CD4-positive, alpha-beta T cell treated with Interleukin-10 for 1 hour (primary cell): ENCODE measurements at places on chromosomes 5 and 9.
A peak's percentile ranks its signal among the peaks of the same experiment; 100 is the strongest.

DNA sequence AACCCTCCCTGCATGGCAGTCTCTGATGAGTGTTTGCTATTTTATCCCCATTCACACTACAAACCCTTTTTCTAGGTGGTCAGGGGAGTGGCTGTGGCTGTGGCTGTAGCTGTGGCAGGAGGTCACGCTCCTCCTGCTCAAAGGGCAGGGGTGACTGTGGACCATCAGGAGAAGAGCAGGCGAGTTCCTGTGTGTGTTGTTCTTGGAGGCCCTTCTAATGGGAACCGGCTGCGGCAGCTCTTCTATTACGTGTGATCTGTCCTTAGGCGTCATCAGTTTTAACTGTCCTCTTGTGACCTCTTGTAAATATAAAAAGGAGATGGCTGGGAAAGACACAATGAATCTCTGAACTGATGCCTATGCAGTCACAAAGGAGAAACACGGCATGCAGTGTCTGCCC is 65.1 kb downstream of the ANKH start:
- no peak for DNase-seq

GRCh38 chr5:157283434-157283833 is 17.5 kb downstream of the CYFIP2 start:
- peak; percentile 39 for DNase-seq

DNA sequence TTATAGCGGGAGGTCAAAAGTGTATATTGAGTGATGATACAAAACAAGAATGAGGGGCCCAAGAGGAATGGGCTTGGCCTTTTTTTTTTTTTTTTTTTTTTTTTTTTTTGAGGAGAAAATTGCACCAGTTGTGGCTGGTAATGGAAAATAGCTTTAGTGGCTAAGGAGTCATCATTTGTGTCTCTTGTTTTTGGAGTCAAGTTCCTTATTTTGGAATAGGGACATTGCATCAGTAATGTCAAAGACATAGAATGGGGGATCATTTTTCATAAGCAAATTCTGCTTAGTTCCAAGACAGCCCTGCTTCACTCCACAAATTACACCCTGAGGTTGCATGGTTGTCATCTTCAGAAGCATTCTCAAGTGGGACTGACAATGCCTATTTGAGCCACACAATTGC is 137.4 kb downstream of the STK32A start:
- DNase-seq, result no peak

- no peak for DNase-seq
Measured at GRCh38 chr5:116930616-116931015, 356.0 kb upstream of the SEMA6A start.

DNA sequence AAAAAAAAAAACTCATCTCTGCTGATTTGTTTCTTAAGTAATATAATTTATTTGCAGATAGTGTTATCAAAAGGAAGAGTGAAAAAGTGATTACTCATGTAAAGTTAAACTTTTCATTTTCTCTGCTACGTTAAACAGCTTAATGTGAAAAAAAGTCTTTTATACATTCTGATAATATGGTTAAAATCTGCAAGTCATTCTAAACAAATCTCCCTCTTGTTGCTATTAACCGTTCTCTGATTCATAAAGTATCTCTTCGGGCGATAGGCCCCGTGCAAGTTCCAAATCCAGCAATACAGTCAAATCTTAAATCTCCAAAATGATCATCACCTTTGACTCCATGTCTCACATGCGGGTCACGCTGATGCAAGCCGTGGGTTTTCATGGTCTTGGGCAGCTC is 732.0 kb downstream of the TAF11L14 start:
- no peak for DNase-seq

- DNase-seq, result no peak
Measured at GRCh38 chr9:2261421-2262103, 246.4 kb downstream of the SMARCA2 start.

GRCh38 chr9:135530146-135530545 is 8.9 kb downstream of the LCN1 start:
- DNase-seq, result no peak

- no peak for DNase-seq
Measured at GRCh38 chr5:153159616-153160015, 330.9 kb upstream of the GRIA1 start.

- DNase-seq, result no peak
Measured at GRCh38 chr9:18314316-18314715, 159.6 kb upstream of the ADAMTSL1 start.

DNA sequence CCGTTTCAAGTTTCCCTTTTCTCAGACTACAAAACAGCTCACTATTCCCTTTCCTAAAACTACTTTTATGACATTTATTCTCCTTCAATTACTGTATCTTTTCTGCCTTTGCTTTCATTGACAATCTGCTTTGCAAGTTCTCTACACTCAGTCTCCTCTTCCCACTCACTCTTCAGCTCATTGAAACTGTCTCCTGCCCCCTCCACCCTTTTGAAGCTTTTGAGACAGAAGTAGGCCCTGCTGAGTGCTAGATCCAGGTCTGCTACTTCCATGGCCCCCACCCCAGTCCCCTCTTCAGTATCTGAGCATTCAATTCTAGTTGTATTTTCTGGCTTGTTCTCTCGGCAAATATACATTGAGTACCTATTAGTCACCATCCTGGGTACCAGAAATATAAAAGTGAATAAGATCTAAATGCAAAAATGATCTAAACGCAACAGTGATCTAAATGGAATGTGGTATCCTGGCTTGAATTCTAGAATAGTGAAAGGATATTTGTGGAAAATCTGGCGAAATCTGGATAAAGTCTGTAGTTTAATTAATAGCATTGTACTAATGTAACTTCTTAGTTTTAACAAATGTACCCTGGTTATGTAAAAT is 58.4 kb downstream of the OR2K2 start:
- DNase-seq, result no peak

DNA sequence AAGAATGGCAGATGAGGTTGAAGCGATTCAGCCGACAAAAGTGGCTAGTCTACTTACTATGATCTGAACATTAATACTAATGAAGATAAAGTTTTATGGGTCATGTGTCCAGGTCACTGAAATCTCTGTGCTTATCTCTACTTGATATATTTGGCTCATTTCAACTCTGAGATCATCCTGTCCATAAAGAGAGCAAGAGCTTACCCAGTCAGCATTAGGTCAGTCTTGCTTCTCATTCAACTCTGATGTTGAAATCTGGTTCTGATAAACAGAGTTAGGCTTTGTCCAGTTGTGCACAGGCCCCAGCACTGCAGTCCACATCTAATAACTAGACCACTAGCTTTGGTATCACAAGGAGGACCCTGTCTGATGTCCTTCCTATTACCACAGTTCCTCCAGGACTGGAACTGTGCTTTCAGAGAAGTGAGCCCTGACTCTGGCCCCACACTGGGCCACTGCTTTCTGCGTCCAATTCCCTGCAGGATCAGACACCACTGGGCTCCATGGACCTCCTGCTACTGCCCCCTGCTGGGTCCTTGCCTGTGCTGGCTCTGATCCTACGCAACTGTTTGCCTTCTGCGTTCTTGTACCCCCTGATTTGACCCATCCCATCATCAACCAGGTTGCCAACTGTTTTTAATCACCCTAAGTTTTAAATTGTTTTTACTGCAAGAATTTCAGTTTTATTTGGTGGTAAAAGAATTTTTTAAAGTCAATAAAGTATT is 23.7 kb upstream of the FAM120A start:
- DNase-seq, result no peak

DNA sequence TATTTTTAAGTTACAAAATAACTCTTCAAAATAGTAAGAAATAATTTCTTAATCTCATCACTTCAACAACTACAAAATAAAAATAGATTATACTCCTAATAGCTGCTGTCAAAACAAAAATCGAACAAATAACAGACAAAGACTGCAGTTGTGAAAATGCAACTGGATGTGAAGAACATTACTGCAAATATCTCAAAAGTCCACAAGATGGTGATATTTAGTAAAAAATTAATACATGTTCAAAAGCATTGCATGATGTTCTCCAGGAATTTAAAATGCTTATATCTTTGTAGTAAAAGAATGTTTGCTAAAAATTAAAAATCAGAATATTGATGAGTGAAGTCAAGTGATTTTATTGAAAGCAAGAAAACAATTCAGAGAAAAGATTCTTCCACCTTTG is 66.2 kb downstream of the MPDZ start:
- DNase-seq, result no peak

- DNase-seq, result peak; percentile 40
Measured at GRCh38 chr5:133287500-133287899, 235.7 kb downstream of the HSPA4 start.

DNA sequence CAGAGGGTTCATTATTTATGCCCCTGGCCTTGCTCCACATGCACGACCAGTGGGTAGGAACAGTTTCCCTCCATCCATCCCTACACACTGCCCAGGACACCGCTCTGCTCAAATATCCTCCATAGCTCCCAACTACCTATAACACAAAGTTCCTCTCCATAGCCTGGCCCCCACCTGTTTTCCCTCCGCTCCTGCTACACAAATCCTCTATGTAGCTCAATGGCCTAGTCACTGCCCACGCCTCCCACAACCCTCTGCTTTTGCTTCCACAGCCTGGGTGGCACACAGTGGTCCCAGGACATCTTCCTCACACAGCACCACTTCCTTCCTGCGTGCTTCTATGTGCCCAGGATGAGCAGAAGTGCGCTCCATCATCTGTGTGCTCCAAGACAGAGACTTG is 20.4 kb downstream of the REXO4 start:
- DNase-seq, result no peak

GRCh38 chr5:76291305-76292077 is 111.6 kb upstream of the IQGAP2 start:
- DNase-seq, result no peak

DNA sequence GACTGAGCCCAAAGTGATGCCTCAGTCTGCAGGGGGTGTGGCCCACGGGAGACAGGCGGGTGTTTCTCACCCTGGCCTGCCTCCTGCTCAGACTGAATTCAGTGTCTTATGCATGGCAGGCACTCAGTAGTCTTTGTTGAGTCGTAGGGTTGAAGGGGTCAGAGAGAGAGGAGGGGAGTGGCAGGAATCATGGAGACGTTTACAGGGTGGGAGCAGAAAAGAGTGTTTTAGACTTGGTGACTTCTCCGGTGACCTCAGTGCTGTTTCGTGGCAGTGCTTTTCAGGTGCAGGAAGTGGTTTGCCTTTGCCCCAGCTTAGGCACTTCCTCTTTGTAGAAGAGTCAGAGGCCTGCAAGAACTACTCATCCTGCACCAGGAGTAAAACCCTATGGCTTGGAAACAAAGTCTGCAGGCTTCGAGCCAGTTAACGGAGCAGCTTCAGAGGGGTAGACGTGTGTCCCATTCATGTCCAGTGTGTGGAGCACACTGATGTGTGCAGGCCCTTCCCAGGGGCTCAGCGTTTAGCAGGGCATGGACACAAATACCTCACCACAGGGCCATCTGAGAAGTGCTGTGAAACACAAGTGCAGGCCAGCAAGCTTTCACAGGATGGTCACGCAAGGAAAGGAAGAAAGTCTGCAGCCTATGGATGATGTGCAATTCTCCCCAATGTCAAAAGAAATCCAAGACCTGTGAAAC is 24.5 kb upstream of the SEMA4D start:
- DNase-seq, result peak; percentile 83

GRCh38 chr5:67310169-67310568 is 113.6 kb upstream of the CD180 start:
- no peak for DNase-seq

DNA sequence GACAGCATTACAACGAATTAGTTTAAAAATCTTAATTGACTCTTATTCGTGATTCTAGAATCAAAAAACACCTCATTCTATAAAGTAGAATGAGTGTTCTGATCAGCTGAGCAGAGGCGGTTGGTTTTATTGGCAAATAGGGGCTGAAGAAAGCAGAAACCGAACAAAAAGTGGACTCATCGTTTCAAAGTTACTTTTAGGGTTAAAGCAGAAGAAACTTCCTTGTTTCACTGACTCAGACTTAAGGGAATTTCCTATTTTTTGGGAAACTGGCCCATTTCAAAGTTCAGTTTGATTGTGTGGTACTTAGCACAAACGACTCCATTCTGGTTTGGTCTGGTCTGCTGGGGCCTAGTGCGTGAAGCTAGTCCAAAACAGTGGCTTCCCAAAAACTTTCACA is 862 bp upstream of the NDUFB6 start:
- DNase-seq, result no peak

DNA sequence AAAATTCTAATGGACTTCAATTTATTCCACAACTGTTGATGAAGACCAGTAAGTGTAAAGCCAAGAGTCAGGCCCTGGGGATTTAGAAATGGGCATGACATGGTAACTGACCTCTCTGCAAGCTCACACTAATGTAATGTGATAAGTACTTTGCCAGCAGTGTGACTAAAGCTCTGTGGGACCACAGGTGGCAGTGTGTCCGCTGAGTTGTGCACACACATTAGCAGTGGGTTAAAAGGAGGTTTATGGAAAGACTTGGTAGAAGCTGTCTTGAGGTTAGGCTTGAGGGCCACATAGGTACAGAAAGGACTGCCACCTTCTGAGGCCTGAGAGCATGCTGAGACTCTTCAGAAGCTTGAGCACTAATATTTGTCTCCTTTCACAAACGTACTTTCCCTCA is 67.6 kb downstream of the UBAP1 start:
- DNase-seq, result no peak

- no peak for DNase-seq
Measured at GRCh38 chr5:16457451-16457850, 8.1 kb downstream of the ZNF622 start.

DNA sequence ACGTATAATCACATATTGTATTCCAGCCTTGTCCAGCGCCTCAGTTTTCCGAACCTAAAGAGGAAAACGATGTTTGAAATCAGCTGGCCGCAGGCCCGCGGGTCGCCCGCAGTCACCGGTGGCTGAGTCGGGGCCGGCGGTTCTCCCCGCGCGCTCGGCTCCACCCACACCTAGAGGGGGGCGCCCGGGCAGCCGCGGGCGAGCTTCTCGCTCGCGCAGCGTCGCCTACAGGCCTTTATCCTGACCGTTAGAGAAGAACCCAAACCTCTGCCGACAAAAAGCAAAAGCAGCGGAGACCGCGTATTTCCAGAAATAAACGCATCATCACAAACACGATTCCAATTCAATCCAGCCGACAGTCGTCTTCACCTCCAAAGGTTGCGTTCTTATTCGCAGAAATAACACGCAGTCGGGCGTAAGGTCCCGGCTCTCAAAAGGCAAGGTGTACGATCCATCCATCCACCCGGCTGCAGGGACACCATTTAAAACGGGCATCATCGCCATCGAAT is 725 bp upstream of the NIPBL start:
- DNase-seq, result peak; percentile 77

- DNase-seq, result no peak
Measured at GRCh38 chr9:112121633-112122032, 53.5 kb downstream of the SUSD1 start.

- DNase-seq, result no peak
Measured at GRCh38 chr9:24899463-24899862, 353.8 kb upstream of the IZUMO3 start.
